IMR-90 (cell line): ENCODE measurements at places on chromosomes 3 and 15. TPM values are rescaled to one million over a fixed set of nuclear protein-coding genes. Genes with fewer than 3 reads are reported as not detected.

Gene PGBD4
- 1.3 and 1.9 TPM in 2 replicates for total RNA-seq

Gene LMAN1L
- not detected in 2 replicates for total RNA-seq

Gene POPDC2
- total RNA-seq: under 0.01 TPM in 2 replicates

Gene ERICH6
- under 0.01 TPM in 1 of 2 replicates, not detected in the other for total RNA-seq

Gene TMEM207
- not detected in 2 replicates for total RNA-seq

Gene DUOX2
- total RNA-seq: not detected in 2 replicates

Gene SEMA6D
- total RNA-seq: 17.4 and 18.3 TPM in 2 replicates

Gene GPR87
- total RNA-seq: 0.28 and 0.36 TPM in 2 replicates

Gene GPR149
- total RNA-seq: not detected in 2 replicates

Gene FMN1
- 17.6 and 29.4 TPM in 2 replicates for total RNA-seq

Gene ITIH1
- not detected in 2 replicates for total RNA-seq

Gene AZI2
- 30.1 and 63.6 TPM in 2 replicates for total RNA-seq

Gene CPN2
- total RNA-seq: not detected in 2 replicates
